ENCODE measurements at places on chromosomes 7 and 10.

GRCh38 chr7:116802144-116802745, 60.1 kb upstream of the CAPZA2 start:
- DNase-seq: no peak

DNA sequence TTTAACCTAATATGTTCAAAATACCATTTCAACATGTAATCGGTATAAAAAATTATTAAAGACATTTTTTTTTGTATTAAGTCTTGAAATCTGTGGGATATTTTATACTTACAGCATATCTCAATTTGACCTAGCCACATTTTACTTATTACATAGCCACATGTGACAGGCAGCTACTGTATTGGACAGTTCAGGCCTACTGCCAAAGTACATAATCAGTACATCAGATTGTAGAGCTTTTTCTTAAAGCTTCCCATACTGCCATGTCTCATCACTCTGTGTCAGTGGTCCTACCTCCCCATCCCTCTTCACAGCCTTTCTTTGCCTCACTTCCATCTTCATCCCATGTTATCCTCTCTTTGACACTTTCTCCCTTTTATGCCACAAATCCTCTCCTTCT, 43.0 kb downstream of the LOXL4 start:
- DNase-seq: no peak

DNA sequence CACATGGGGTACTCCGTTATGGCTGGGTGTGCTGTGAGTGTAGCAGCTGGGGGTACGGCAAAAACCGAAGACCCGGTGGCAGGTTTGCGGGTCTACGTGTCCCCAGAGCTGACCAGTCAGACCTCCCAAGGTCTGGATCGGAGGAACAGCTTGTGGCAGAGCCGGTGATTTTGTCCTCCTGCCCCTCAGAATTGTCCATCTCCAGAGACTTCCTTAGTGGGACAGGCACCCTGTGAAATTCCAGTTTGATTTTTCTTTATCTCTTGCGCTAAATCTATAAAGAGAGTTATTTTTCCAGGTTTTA, 1.0 kb downstream of the EIF3B start:
- no peak for DNase-seq

DNA sequence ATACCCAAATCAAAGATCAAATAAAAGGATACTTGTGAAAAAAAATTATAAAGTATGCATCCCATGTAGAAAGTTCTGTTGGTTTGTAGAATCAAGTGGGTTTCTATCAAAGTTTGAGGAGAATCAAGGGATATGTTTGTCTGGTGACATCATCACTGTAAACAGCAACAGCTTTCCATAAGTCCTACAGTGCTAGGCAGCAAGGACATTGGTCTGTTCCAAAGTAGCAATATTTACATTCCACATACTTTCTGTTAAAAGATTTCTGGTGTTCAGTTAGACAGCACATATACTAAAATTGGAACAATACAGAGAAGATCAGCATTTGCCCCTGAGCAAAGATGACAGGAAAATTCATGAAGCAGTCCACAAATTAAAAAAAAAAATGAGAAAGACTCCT, 683.9 kb downstream of the XPNPEP1 start:
- no peak for DNase-seq

DNA sequence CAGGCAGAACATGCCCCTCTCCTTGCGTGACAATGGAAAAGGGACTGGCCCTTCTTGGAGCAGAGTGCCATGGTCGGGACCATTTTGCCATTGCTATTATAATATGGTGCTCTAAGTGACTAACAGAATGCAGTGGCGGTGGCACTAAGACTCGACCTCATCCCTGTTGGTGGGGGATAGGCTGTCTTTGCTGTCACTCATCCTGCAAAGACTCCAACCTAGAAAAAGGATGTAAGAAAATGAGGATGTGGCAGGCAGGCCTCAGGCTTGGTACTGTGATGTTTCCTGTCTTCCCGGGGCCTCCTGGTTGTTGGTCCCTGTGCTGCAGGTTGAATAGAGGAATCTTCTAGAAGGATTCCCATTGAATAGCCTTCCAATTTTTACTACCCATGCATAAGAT, 18.6 kb downstream of the BLNK start:
- DNase-seq: no peak

GRCh38 chr7:50317221-50317678, 12.7 kb downstream of the IKZF1 start:
- no peak for DNase-seq

- no peak for DNase-seq
Observed at GRCh38 chr7:27154901-27155815, 1.3 kb downstream of the HOXA7 start.

DNA sequence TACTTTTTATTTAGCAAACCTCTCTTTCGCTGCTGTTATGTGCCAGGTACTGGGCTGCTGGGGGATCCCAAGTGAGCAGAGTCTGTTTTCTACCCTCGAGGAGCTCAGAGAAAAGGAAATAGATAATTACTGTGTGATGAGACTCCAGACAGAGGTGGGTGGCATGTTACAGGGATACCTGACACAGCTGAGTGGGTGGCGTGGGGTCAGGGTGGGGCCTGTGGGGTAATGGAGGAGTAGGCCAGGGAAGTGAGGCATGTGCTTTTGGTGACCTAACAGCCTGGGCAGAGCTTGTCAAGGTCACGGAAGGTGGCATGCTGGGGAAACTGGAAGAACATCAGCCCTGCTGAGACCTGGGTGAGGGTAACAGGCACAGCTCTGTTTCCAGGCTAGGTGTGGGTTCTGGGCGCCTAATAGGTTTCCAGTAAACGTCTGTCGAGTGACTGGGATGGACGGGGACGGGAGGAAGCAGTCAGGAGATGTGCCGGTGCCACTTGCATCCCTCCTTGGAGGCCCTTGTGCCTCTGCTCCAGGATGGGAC, 36.5 kb upstream of the MMD2 start:
- no peak for DNase-seq

DNA sequence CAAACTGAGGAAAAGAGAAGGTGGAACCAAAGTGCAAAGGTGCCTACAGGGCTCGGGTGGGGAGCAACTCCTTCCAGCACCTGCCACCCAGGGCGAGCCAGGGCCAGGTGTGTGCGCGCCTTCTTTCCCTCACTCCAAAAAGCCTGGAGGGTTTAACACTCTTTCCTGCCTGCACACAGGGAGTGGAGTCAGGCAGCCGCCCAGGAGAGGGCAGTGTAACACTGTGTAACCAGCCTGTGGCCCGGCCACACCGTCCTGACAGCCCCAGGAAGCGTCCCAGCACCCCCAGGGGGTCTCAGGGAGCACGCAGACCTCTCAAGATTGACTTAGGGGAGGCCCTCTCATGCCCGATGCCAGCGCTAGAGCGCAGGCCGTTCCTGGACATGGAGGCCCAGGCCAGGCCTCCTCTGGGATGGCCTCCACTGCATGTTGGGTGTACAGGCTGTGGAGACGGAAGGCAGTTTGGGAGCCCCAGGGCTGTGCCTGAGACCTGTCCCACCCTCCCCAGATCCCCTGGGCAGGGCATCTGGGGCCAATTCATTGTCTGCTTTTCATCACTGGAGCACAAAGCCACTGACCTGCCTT, 13.4 kb downstream of the BRI3 start:
- no peak for DNase-seq

DNA sequence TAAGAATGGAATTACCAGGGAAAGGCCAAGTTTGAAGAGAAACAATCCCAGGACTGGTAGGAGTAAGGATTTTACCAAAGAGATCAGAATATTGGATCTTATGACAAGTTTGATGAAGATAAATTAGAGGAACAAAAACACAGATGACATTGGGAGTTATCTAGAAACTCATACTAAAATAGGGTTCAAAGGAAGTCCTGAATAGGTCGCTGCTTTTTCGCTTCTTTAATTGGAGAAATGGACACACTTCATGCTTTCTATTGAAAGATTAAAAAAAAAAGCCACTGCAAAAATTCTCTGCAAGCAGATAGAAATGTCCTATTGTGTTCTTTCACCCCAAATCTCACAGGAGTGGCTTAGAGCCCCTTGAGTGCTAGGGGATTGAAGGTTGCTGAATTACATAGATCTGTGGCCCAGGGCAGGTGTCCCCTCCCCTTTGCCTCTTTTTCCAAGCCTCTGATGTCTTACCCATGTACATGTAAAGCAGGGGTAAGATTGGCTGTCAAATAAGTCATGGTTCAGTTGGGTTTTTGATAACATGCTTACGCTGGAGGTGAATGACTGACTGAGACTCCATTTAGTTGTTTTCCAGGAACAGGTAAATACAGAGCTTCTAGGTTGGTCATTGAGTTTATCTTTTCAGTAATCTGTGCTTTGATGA, 152.0 kb downstream of the OR13A1 start:
- DNase-seq: no peak

DNA sequence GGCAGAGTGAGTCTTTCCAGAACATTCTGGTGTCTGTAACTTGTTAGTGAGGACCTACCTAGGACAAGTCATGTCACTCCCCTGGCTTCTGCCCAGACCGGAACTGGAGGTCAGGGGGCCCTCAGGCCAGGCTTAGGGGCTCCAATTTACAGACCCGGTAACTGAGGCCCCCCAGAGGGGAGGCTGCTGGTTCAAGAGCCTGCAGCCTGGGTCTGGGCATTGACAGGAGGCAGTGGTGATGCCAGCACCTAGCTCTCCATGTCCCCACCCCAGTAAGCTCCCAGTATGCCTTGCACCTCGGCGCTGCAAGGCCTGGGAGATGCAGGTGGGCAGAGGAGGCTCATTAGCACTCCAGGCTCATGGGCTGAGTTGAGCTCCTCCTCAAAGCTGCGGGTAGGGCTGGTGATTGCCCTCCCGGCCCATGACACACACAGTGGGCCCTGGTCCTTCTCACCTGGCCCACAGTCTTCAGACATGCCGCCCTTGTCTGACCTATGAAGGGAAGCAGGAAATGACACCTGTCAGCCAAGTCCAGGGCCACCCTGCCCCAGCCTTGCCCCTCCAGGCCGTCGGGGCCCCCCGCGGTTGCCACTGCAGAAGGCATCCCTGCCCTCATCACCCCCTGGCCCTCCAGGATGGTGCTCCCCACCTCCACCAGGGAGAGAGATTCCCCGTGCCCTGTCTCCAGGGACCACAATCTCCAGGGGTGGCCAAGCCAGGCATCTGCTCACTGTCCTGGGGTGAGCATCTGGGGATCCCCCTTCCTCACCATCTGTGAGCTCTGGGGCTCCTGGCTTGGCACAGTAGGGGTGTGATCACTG, 88.3 kb upstream of the TMEM248 start:
- DNase-seq: no peak
